Hindlimb muscle (tissue), 1 donor: ENCODE measurements at places on chromosomes 16 and 17.

DNA sequence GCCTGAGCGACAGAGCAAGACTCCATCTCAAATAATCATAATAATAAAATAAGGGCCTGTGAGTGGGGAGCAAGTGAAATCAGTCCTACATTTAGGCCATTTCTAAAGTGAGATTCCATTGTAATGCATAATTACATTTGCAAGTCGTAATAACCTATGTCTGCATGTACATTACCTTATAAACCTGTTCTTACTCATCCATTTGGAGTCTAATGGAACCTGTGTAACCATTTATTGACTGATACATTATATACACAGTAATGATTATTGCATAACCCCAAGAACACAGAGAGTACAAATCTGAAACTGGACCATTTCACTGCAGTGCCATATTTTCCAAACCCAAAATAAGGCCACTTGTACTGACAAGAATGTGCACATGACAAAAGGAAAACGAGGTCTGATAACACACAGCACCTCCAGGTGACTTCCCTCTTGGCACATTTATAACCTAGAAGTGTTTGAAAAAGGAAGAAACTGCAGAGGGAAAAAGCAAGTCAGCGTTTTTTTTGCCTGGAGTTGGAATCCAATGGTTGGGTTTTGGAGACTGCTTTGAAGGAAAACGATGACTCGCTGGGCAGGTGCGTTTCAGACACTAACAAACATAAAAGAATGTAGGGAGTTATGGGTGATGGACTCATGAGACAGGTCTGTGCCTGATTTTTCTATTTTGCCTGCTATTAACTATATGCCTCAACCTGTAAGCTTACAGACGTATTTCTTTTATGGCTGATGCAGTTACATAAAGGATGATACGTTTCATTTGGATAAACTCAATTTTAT lies 63.6 kb upstream of the KIFC3 start:
- DNase-seq: no peak

GRCh38 chr16:28010671-28011070 lies 52.8 kb downstream of the GSG1L start:
- no peak for DNase-seq

DNA sequence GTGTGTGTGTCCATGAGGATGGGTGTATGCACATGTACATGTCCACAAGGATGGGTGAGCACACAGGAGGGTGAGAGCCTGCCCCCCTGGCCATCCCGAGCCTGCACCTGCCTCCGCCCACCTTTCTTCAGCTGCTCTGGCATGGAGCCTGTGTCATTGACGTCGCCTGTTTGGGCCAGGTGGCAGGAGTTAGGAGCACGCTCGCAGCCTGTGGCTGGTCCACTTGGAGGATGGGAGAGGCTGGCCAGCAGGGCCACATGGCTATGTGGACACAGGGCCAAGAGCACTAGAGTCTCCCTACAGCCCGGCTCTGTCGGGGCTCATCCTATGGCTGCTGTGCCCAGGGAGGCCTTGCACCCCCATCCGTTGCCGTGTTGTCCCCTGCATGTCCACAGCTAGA lies 21.4 kb downstream of the BAHCC1 start:
- DNase-seq: no peak

GRCh38 chr17:81153340-81153803 lies 11.9 kb upstream of the PVALEF start:
- peak; percentile 76 for DNase-seq

GRCh38 chr17:77504652-77505155 lies 363.9 kb downstream of the SEC14L1 start:
- no peak for DNase-seq

GRCh38 chr16:72442385-72443158 lies 270.6 kb upstream of the PMFBP1 start:
- DNase-seq: no peak
